Brain microvascular endothelial cell (primary cell): ENCODE measurements at places on chromosomes 11 and 22.

DNA sequence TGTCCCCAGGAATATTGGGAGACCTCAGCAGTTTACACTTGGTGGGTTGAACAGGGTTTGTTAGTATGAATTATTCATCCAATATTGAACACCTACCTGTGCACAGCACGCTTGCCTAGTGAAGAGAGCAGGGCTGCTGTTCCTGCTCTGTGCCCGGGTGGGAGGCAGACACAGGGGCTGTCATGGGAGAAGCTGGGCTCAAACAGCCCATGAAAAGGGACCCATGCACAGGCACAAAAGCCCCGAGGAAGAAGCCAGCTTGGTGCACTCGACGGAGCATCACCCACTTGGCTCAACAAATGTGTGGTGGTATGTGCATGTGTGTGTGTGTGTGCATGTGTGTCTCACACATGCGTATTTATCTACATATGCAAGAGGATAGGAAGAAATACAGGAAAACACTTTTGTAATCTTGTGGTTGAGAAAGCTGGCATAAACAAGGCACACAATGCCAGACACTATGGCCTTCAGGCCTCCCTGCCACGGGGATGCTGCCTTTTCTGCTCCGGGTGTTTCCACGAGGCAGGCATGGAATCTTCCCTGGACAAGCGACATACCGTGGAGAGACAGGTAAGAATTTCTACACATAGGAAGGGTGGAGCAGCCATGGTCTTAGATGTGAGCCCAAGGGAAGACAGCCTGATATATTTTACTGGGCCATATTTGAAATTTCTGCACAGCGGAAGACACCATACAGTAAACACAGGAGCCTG is 5.0 kb upstream of the APOBEC3A start:
- DNase-seq = no peak

- DNase-seq = no peak
Observed at GRCh38 chr11:111572581-111572980, 29.7 kb upstream of the SIK2 start.

GRCh38 chr11:66856496-66857233 is at the start of gene LRFN4:
Gene LRFN4, plus strand, starts transcription at chr11:66857064. Its CDS starts 681 bp downstream, at chr11:66857745.
- DNase-seq = no peak

DNA sequence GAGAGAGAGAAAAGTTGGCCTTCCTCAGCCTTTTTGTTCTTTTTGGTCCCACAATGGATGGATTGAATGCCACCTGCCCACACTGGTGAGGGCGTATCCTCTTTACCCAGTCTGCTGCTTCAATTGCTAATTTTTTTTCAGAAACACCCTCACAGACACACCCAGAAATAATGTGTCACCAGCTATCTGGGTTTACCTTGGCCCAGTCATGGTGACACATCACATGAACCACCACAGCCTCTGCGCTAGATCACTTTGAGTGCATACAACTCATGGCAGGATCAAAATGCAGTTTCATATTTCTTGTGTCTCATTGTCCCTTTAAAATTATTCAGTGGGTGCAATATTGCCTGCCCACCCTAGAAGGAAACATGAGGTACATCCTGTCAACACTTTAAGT is 63.3 kb downstream of the ADAMTS15 start:
- DNase-seq = no peak

DNA sequence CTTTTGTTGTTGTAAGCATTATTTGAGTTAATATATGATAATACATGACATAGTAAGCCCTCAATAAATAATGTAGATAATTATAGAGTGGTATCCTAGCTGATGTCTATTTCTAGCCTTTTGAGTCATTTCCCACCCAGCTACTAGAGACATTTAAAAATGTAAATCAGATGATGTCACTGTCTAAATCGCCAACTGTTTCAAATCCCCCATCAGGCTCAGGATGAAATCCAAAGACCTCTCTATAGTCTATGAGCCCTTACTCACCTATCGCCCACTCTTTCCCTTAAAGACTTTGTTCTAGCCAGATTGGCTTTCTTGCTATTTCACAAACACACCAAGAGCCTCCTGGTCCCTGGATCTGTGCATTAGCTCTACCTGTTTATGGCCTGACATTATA is 135.4 kb upstream of the PLET1 start:
- DNase-seq = no peak
